G401 (cell line): ENCODE measurements at places on chromosomes 1 and 21. TPM values are rescaled to one million over a fixed set of nuclear protein-coding genes. Genes with fewer than 3 reads are reported as not detected.

The CELA3B gene
- total RNA-seq: not detected in 2 replicates

The BOLA1 gene
- 2.0 TPM in 1 of 2 replicates, not detected in the other for total RNA-seq

The ATP1A4 gene
- not detected in 2 replicates for total RNA-seq

The LRRC71 gene
- not detected in 2 replicates for total RNA-seq

The ERRFI1 gene
- 165 and 229 TPM in 2 replicates for total RNA-seq

The SERBP1 gene
- 453 and 578 TPM in 2 replicates for total RNA-seq
